ENCODE measurements at places on chromosomes 4 and X.

DNA sequence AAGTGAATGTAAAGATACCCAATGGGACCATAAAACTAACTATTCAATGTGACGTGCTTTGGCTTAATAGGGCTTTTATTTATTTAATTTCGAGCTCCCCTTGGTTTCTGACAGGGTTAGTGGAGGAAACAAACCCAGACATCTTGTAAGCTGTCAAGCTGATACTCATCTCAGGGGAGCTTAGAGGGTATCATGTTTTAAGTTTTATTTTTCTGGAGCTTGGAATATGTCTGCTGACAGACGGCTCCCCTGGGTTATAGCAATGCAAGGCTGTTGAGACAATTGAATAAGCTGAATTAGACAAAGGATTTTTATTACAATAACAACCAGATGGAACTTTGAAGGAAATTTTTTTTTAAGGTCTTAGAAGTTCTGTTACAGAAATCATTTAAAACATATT is 456.5 kb downstream of the IL1RAPL1 start:
- DNase-seq: no peak

DNA sequence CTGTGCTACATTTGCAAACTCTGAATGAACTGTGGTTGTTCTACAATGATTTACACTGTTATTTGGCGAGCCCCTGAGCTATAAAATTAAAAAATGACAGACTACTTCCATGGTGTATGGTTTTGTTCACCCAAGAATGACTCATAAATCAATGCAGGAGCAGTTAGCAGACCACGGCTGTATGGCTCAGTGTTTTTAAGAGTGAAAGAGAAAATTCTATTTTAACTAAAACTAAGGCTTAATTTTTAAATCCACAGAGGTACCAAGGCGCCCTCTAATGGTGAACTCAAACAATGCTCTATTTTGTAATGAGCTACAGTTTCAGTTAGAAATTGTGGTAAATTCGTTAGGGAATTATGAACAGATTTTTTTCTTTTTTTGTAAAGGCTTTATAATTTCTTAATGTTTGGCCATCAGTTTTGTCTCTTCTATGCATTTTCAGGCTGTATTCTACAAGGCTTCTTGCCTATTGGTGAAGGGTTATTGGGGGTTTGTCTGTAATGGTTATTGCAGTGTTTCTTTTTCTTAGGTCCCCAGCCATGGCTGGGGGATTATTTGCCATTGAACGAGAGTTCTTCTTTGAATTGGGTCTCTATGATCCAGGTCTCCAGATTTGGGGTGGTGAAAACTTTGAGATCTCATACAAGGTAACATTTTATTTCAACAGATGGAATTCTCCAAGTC is 32.5 kb downstream of the HMGB2 start:
- peak; percentile 52 for DNase-seq

DNA sequence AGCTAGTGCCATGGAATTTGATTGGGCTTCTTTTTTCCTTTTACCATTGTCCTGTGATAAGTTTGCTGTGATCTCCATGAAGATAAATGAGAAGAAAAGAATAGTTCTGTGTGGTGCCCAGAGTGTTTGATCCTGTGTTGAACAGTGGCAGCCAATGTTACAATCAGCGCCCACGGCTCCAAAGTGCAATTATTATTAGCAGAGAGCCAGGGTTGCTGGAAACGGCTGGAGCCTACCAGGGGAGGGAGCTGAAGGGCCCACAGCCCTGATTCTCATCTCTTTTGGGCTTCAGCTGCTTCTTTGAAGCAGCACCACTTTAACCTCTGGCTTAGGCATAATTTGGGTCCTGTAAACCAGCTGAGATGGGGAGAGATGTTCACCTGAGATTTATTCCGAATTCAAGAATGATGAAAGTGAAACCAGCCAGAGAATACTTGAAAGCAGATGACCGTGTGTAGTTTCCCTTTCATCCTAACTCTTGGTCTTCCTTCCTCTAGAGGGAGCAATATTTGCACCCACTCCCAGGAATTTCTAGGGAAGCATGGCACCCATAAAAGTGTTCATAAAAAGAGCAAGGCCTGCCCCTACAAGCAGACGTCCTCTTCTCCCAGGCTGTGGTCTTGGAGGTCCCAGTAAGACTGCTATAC is 298.3 kb downstream of the EVC2 start:
- no peak for DNase-seq

DNA sequence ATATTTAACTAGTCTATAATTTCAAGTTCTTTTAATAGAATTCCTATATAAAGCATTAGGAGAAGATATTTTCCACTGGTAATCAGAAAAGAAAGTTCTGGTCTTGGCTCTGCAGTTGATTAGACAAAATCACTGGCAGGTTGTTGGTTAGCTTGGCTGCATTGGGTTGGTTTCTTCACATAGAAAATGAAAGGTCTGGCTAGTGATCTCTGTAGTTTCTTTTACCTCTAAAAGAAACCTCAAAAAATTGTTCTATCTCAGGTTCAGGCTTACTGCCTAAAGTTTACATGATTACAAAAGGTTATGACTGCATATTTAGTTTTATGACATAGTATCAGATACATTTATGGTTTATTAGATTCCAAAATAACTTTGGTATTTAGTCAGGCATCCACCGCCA is 95.8 kb upstream of the NAP1L5 start:
- no peak for DNase-seq

DNA sequence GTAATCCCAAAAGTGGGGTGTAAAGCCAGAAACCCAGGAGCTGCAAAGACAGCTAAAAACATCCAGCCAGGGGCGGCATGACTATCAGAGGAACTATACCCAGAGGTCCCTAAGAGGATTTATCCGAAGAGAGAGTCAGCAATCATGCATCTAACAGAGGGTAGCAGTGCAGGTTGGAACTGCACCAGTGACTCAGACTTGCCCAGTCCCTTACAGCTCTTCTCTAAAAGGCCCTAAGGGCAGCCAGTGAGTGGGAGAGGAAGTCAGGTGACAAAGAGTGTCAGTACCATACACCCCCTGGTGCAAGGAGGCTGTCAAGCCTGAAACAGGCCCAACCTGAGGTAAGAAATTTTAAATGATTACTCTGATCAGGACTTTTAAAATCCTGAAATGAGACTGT is 88.1 kb downstream of the CAMK2D start:
- DNase-seq: peak; percentile 22

DNA sequence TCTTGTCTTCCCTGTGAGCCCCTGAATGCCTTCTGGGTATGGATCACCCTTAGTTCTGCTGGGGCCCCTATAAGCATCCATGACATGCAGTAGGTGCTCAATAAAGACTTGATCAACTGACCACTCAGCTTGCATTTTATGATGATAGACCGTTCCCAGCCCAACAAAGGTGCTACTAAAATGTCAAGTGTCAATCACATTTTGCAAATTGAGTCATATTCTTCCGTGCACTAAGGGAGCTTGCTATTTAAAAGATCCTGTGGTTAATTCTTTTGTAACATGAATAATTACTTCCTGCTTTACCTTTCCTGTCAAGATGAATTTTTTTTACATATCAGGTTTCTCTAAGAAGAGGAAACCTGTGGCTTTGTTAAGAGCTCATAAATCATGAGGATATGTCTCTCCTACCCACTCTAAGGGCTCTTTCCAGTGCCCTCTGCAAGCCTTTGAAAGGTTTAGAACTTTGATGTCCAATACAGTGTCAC is 47.6 kb downstream of the SH3KBP1 start:
- no peak for DNase-seq

GRCh38 chrX:132216283-132216682 is 3.0 kb downstream of the RAP2C start:
- no peak for DNase-seq

DNA sequence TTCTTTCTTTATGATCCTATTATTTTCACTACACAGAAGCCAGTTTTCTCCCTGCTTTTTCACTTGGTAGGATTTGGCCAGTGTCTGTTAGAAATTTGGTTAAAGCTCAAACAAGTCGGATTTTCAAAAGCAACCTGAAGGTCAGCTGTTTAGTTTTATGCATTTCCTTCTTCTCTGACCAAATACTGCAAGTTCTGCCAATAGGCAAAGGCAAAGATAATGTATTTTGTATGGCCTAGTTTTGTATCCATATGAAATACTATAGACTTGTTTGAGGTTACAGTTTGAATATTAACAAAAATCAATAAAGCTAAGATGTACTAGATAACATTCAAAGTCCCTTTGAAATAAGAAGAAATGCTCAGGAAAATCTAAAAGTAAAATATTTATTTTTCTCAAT is 439.4 kb downstream of the TRIML1 start:
- DNase-seq: no peak

- no peak for DNase-seq
Observed at GRCh38 chrX:41005445-41005992, 79.7 kb upstream of the USP9X start.

- DNase-seq: no peak
Observed at GRCh38 chr4:56828784-56829535, 7.5 kb upstream of the SPINK2 start.

GRCh38 chrX:46686003-46686645 is 72.8 kb downstream of the SLC9A7 start:
- no peak for DNase-seq

Data from stimulated activated CD4-positive, alpha-beta T cell treated with anti-CD3 and anti-CD28 coated beads, Interleukin-12 subunit alpha, Interleukin-12 subunit beta, amount 100 ng/mL, for 48 hours (primary cell).